GM04504 (cell line): ENCODE measurements at places on chromosomes 6 and 20.
A peak's percentile ranks its signal among the peaks of the same experiment; 100 is the strongest.

DNA sequence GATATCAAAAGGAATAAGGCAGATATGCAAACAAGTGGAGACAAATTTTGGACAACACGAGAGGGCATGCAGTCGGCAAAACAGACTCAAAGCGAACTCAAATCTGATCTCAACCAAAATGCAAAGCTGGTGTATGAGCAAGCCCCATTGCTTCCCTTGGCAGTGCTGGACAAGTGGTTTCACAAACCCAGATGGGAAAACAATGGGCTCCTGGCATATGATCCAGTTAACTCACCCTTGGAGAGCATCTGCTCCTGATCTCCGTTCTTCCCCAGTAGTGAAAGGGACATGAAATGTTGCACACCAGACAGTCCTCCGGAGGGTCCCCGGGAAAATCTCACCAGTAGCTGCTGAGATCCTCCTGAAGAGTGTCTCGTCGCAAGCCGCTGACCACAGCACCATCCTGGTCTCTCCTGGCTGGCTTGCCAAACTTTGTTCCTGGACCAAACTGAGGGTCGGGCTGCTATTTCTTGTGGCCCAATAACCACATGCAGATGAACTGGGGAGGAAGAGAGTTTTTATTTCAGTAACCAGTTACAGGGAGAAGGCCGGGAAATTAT, 84.3 kb upstream of the THBS2 start:
- DNase-seq = no peak

DNA sequence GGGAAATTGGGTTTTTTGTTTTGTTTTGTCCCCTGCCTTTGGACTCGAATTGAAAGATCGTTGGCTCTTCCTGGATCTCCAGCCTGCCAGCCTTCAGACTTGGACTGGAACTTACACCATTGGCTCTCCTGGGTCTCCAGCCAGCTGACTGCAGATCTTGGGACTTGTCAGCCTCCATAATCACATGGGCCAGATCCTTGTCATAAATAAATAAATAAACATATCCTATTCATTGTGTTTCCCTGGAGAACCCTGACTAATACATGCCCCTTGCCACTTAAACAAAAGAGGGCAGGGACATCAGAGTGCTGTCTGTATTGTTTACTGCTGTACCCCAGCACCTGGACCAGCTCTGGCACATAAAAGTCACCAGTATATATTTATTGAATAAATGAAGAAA, 101.5 kb downstream of the CAP2 start:
- DNase-seq = no peak

GRCh38 chr20:59441306-59441705, 140.9 kb downstream of the EDN3 start:
- no peak for DNase-seq

DNA sequence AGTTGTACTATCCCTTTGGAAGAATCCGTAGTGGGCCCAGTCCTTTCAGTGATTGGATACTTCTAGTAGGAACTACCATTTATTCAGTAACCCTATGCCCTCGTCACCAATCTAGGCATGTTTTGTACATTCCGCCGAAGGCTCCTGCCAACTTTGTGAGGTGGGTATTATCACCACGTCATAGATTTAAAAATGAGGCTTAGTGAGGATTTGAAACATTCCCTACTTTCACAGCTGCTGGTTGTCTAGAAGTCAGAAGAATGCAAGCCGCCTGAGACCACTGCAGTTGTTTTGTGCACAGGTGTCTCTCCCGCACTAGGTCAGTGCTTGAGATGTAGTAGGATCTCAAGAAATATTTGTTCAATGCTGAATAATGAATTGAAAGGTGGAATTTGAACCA, 32.6 kb downstream of the ENPP1 start:
- no peak for DNase-seq

DNA sequence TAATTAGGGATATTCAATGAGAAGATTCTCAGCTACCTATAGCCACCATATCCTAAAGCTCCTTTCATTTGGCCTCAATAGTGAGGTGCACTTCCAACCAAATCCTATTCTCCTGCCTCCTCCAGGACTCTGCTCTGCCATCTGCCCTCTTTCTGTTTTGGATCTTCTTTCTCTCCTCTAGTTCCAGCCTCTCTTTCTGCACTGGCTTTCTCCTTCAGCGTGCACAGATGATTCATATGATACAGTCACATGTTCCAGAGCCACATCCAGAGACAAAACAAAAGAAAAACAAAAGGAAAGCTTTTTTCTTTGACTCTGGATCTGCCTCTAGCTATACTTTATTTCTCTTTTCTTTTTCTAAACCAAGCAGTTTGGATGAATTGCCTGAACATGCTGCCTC, 531.9 kb upstream of the MAN1A1 start:
- peak; percentile 4 for DNase-seq
